ENCODE measurements at places on chromosomes 13 and 19. TPM values are rescaled to one million over a fixed set of nuclear protein-coding genes. Genes with fewer than 3 reads are reported as not detected.
A peak's percentile ranks its signal among the peaks of the same experiment; 100 is the strongest.

Gene ENOX1
- 1.4 TPM for total RNA-seq

Gene ATP4A
- not detected for total RNA-seq

Gene ZNF121
- total RNA-seq: 18.3 TPM

Gene CLDN10
- total RNA-seq: 0.64 TPM

Gene FGF22
- total RNA-seq: not detected

Gene FLT1
- total RNA-seq: 4.7 TPM

DNA sequence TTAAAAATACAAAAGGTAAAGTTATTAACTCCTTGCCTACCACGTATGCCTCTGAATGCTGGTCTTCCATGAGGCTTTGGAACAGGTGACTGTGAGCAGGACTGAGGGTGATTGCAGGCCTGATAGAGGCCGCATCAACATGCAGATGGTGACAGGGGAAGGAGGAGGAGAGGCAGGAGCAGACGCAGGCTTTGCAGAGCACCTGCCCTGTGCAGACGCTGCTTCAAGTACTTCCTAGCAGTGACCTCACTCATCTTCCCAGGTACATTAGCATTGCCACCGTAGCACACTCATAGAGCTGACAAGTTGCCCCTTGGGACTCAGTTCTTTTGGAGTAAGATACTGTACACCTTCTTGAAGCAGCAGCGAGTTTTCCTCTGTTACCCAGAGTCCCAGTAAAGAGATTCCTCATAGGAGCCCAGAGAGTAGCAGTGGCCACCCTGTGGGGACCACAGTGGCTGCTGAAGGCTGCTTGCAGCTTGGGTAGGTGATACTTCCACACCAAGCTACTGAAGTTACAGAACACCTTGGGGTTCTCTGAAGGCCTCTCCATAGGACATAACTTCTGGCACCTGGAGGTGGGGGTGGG, 56.0 kb downstream of the ZNF536 start:
- H3K27me3 ChIP-seq: no peaks in the 10 kb centered on the region
- no peak for DNase-seq
- H3K27ac ChIP-seq: no peak overlapping the region
- H3K36me3 ChIP-seq: no peaks in the 10 kb centered on the region

DNA sequence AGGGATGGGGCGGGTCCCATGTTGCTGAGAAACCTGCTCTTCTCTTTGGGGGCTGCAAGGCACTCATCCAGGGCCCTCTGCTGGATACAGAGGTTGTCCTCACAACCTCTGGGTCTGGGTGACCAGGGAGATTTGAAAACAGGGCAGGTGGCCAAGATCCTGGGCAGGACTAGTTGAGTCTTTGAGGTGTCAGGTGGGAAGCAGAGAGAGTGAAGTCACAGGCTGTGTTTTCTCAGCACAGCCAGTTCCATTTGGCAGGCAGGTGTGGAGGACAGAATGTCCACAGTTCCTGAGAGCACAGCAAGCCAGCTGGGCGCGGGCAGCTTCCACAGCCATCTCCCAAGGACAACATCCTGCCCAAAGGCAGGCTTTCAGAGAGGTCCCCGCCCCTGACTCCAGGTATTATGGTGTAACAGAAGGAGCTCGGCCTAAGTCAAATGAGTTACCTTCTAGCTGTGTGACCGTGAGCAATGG, 118.8 kb downstream of the NUFIP1 start:
- H3K4me3 ChIP-seq: no peak overlapping the region
- no peaks in the 10 kb centered on the region for H3K27me3 ChIP-seq
- H3K4me1 ChIP-seq: no peaks in the 10 kb centered on the region
- H3K36me3 ChIP-seq: no peaks in the 10 kb centered on the region

GRCh38 chr19:33686687-33687480, 65.1 kb downstream of the CHST8 start:
- DNase-seq: no peak
- H3K27ac ChIP-seq: no peak overlapping the region
- no peaks in the 10 kb centered on the region for H3K36me3 ChIP-seq
- H3K4me1 ChIP-seq: no peaks in the 10 kb centered on the region
- no peaks in the 10 kb centered on the region for H3K27me3 ChIP-seq

DNA sequence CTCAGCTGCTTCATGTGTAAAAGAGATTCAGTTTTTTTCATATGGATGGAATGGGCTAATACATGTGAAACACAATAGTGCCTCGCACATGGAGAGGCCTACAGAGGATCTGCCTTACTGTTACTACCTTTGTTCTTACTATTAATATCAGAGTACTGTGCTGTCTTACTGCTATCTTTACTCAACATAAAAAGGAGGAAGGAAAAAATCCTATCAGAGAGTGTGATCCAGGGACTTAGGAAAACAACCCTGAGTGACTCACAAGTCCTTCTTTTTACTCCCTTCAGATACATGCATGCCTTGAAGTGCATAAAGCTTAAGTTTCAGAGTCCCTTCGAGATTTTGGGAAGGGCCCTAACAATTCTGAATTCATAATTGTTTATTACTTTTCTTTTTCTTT, 136.8 kb downstream of the TBC1D4 start:
- H3K27ac ChIP-seq: no peak overlapping the region
- H3K4me3 ChIP-seq: no peak overlapping the region
- H3K36me3 ChIP-seq: no peaks in the 10 kb centered on the region
- no peaks in the 10 kb centered on the region for H3K4me1 ChIP-seq

- no peak overlapping the region for H3K4me3 ChIP-seq
- no peak for DNase-seq
- no peaks in the 10 kb centered on the region for H3K36me3 ChIP-seq
- no peaks in the 10 kb centered on the region for H3K27me3 ChIP-seq
- peaks cover 29% of the 10 kb centered on the region for H3K4me1 ChIP-seq
Observed at GRCh38 chr13:26964278-26965250, 204.0 kb upstream of the GPR12 start.

GRCh38 chr13:29977476-29978120, 127.2 kb upstream of the UBL3 start:
- H3K4me1 ChIP-seq: no peaks in the 10 kb centered on the region
- no peak overlapping the region for H3K27ac ChIP-seq
- no peak overlapping the region for H3K4me3 ChIP-seq

DNA sequence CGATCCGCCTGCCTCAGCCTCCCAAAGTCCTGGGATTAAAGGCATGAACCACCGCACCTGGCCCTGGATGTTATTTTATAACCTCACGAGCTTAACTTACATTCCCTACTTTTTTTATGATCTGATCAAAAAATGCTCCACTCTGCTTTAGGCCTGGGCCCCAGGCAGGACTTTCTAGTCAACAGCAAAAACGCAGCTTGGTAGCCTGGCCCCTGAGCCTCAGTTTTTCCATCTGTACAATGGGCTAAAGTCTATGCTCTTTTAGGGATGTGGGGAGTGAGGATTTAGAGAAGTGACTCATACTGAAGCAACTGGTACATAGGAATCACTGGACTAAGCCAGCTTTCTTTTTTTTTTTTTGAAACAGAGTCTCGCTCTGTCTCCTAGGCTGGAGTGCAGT, 11.9 kb upstream of the PIK3R2 start:
- H3K27me3 ChIP-seq: no peaks in the 10 kb centered on the region
- no peak overlapping the region for H3K4me3 ChIP-seq
- no peaks in the 10 kb centered on the region for H3K4me1 ChIP-seq

GRCh38 chr13:48564056-48564455, 31.2 kb upstream of the RCBTB2 start:
- H3K27me3 ChIP-seq: no peaks in the 10 kb centered on the region
- no peak overlapping the region for H3K4me3 ChIP-seq
- no peak overlapping the region for H3K27ac ChIP-seq
- no peaks in the 10 kb centered on the region for H3K4me1 ChIP-seq
- no peak for DNase-seq

DNA sequence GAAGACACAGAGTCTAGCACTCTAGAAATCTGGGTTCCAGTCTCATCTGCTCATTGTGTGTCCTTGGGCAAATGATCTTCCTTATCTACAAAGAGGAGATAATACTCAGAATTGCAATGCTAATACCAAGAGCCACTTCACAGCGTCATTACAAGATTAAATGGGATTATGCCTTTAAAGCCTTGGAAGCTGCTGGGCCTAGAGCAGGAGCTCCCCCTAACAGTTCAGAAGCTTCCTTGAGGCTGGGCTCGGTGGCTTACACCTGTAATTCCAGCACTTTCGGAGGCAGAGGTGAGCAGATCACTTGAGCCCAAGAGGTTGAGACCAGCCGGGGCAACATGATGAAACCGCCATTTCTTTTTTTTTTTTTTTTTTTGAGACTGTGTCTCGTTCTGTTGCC, 27.6 kb downstream of the AP2S1 start:
- no peak overlapping the region for H3K4me3 ChIP-seq
- peaks cover 16% of the 10 kb centered on the region for H3K4me1 ChIP-seq
- no peaks in the 10 kb centered on the region for H3K36me3 ChIP-seq
- no peak overlapping the region for H3K27ac ChIP-seq

DNA sequence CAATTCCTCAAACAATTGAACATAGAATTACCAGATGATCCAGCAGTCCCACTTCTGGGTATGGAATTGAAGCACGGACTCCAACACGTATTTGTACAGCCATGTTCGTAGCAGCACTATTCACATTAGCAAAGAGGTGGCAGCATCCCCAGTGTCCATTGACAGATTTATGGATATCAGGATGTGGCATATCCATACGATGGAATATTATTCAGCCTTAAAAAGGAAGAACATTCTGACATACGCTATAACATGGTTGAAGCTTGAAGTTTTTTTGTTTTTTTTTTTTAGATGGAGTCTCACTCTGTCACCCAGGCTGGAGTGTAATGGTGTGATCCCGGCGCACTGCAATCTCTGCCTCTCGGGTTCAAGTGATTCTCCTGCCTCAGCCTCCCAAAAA, 220.6 kb downstream of the ZIC5 start:
- no peaks in the 10 kb centered on the region for H3K36me3 ChIP-seq
- DNase-seq: no peak
- no peaks in the 10 kb centered on the region for H3K4me1 ChIP-seq
- H3K27ac ChIP-seq: peak overlapping the region; percentile 54
- H3K27me3 ChIP-seq: no peaks in the 10 kb centered on the region

- H3K4me3 ChIP-seq: no peak overlapping the region
- no peak for DNase-seq
- H3K4me1 ChIP-seq: no peaks in the 10 kb centered on the region
- H3K27ac ChIP-seq: no peak overlapping the region
- no peaks in the 10 kb centered on the region for H3K27me3 ChIP-seq
- no peaks in the 10 kb centered on the region for H3K36me3 ChIP-seq
Observed at GRCh38 chr13:100512422-100512821, 76.2 kb downstream of the GGACT start.

DNA sequence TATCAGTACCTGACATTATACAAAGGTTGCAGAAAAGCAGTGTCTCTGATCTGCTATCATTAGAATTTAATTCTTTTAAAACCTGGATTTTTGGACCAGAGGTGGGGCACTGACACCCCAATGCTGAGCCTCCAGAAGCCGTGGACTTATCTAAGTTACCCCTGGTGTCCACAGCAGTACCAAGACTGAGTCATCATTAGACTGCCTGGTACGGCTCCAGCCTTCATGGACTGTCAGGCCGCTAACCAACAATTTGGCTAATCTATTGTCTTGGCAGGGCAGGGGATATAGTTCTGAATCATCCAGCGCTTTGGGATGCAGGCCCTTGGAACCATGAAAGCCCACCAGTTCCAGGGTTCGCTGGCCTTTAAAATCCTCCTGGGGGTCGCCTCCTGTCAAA, 78.3 kb downstream of the TSHZ3 start:
- H3K4me3 ChIP-seq: no peak overlapping the region
- no peak for DNase-seq
- H3K27ac ChIP-seq: no peak overlapping the region
- no peaks in the 10 kb centered on the region for H3K4me1 ChIP-seq
- no peaks in the 10 kb centered on the region for H3K36me3 ChIP-seq
- H3K27me3 ChIP-seq: no peaks in the 10 kb centered on the region

DNA sequence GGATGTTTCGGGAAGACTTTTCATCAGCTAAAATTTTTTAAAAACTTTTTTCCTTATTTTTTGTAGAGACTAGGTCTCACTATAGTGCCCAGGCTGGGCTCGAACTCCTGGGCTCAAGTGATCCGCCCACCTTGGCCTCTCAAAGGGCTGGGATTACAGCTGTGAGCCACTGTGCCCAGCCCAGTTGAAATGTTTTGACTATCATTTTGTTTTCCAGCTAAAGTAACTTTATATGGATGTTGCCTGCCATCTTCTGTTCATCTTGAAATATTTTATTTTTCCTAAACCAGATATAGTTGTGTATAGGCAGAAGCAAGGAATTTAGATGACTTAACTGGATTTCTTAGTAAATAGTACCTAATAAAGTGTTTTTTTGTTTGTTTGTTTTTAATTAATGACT, 7.0 kb downstream of the CAB39L start:
- no peak overlapping the region for H3K27ac ChIP-seq
- H3K4me1 ChIP-seq: no peaks in the 10 kb centered on the region
- no peak overlapping the region for H3K4me3 ChIP-seq

- no peaks in the 10 kb centered on the region for H3K27me3 ChIP-seq
- H3K36me3 ChIP-seq: no peaks in the 10 kb centered on the region
- no peak overlapping the region for H3K27ac ChIP-seq
- no peak overlapping the region for H3K4me3 ChIP-seq
Observed at GRCh38 chr13:23325191-23325590, 108.3 kb downstream of the SACS start.

Measured in colonic mucosa (tissue), 4 donors.